ENCODE measurements at places on chromosomes 12 and 14.

GRCh38 chr14:53126731-53127130 lies 26.4 kb downstream of the DDHD1 start:
- DNase-seq: no peak

DNA sequence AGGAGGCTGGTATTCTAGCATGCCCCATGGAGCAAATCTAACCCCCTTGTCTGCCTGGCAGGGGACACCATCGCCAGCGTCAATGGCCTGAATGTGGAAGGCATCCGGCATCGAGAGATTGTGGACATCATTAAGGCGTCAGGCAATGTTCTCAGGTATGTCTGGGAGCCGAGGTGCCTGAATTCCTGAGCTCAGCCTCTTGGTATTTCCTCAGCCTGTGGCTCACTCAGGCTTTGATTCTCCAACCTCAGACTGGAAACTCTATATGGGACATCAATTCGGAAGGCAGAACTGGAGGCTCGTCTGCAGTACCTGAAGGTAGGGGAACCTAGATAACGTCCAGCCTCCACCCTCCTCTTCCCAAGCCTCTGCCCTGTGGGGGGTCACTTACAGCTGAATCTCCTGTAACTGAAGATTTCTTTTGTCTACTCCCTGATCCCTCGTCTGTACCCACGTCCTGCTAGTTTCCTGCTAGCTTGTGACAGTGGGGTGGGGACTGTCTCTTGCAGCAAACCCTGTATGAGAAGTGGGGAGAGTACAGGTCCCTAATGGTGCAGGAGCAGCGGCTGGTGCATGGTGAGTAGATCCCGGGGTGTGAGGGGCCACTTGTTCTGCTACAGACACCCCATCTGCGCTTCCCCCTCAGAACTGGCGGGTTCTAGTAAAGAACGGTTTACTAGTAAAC lies 7.0 kb downstream of the TAMALIN start:
- peak; percentile 10 for DNase-seq

DNA sequence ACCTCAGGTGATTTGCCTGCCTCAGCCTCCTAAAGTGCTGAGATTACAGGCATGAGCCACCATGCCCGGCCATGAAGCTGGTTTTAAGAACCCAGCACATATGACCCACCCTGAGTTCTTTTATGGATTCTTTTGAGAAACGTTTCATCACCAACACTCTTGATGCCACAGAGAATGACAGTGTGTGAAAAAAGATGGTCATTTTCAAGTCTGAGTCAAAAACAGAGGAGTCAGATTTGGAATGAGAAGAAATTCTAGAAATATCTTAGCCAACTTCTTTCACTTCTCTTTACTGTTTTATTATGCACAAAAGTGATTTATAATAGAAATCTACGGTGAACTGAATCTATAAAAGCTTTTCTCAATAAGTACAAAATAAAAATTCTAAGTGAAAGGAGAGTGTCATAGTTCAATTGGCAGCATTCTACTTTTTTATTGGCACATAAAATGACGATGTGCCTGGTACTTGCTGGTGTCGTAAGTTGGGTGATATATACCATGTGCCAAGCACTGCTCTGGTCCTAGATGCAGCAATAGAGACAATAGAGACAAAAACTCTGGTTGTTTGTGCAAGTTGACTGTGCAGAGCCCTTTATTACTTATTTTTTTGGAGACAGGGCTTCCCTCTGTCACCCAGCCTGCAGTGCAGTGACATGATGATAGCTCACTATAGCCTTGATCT lies 33.9 kb downstream of the CCDC177 start:
- DNase-seq: no peak

- no peak for DNase-seq
These were observed 34.4 kb downstream of the RAD52 start for GRCh38 chr12:915090-915489.

DNA sequence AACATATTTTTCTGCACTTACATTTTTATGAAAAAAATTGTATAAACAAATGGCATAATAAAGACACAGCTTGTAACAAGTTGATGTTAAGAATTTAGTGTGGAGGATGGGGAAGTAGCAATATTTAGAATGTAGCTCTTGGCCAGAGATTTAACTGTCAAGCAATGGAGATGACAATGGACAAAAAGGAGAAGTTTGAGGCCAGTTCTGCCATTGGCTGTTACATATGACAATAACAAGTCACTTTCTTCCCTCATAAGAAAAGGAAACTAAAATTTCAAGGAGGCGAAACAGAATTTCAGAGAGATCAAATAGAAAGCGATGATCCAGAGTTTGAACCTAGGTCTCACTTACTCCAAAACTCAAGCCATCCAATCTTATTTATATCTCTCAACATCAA lies 122.8 kb upstream of the CCDC175 start:
- no peak for DNase-seq

- no peak for DNase-seq
These were observed 55.3 kb upstream of the TMCC3 start for GRCh38 chr12:94705676-94706075.

DNA sequence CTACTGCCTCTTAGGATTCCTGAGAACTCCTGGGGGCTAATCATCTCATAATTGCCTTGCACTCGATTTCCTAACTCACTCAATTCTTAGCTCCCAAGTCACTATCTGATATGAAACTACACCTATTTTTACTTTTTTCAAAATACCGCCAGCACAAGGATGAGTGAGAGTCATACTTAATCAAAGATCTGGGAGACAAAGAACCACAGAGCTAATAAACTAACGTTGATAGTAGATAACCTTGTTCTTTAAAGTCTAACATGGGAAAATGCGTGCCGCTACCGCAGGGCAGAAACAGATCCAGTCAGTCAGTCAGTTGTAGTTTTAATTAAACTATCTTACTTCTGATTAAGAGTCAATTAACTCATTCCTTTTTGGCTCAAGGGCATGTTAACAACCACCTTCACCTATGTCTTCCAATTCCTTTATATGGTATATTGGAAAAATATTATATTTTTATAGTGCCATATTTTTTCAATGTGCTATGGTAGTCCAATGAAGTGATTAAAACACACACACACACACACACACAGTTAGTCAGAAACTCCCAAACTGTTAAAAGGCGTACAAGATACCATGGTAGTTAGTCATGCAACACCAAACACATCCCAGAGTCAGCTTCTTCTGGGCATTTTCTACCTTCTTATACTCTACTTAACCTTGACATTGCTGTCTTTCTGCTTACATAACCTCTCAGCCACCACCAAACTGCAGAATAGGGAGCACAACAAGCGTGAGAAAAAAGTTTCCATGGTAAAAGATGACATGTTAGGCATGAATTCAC lies 114.0 kb downstream of the KLHL28 start:
- DNase-seq: no peak

GRCh38 chr12:133233006-133233405 lies 2.7 kb downstream of the ANHX start:
- DNase-seq: no peak

DNA sequence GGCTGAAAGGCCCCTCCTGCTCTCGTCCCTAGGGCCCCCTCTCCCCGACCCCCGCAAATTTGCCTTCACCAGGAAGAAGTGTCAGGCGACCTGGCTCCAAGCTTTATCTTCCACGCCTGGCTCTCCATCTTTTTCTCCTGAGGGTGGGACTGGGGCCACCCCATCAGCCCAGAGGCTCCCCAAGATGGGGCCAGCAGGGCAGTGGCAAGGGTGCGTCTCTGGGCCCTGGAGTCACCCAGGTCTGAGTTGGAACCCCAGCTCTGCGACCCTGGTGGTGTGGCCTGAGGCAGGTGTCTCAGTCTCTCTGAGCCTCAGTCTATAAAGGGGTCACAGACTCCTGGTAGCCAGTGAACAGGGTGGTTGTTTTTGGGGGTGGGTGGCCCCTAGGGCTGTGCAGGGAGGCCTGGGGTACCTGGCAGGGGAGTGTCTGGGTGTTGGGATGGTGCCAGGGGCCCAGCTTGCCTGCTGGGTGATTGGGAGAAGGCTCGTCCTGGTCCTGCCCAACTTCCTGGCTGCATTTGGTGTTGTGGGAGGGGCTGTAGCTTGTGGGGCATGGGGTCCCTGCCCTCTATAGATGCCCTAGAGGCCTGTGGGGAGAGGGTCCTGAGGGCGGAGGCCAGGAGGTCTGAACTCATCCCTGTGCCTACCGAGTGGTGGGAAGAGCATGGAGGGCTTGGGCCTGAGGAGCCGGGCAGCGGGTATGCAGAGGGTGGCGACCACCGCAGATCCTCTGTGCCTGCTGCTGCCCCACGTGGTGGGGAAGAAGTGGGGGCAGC lies 7.6 kb downstream of the KIF26A start:
- no peak for DNase-seq

GRCh38 chr14:78202976-78203375 lies 32.8 kb downstream of the NRXN3 start:
- no peak for DNase-seq

DNA sequence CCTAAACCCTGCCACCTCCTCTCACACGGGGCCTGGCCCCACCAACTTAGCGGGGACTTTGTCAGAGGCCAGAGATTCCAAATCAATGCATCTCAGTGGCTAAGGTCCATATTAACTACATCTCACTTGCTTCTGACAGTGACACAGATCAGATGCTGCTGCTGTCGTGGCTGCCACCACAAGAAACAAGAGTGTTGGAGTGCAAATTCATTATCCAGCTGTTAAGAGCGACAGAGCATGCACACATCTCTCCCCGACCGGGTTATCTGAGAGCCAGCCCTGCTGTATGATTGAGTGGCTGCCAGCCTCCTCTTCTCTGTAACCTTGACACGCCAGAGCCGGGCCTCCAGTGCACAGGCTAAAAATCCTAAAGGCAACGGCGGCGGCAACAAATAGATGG lies 40.2 kb downstream of the SPRING1 start:
- DNase-seq: no peak

GRCh38 chr12:121232977-121233627 lies 23.2 kb downstream of the P2RX4 start:
- DNase-seq: no peak

DNA sequence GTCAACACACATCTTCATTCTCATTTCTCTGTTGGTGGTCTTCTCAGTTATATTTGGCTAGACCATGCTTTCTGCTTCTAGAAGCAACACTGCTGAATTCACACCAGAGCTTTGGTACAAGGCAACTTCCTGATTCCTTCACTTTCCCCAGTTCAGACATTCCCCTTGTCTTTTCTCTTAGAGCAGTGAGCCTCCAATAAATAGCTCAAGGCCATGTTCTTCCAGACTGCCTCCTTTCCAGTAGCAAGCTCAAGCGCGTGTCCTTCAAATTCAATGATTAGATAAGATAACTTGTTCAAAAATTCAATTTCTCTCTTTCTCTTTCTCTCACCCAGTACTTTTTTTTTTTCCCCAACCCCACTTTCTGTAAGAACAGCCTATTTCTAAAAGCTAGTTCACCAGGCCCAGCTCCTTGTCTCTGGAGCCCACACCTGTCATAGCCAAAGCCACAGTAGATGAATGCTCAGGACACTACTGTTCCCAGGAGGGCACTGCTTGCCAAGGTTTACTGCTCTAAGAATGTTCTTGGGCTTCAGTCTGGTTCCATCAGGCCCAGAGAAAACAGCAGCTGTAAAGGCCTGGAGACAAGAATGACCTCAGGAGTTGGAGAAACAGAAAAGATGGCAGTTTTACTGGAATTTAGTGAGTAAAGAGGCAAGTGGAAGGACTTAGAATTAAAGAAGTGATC lies 17.7 kb downstream of the TBK1 start:
- no peak for DNase-seq

GRCh38 chr14:54881235-54881760 lies 21.3 kb downstream of the GCH1 start:
- peak; percentile 55 for DNase-seq

All from central memory CD4-positive, alpha-beta T cell (primary cell).